ENCODE measurements at places on chromosomes 3 and 15.

GRCh38 chr3:108416111-108416869, 94.1 kb downstream of the MYH15 start:
- peak; percentile 4 for DNase-seq

GRCh38 chr3:4739289-4740236, 239.7 kb upstream of the BHLHE40 start:
- no peak for DNase-seq

- DNase-seq = no peak
These were observed 111.4 kb downstream of the DLG1 start for GRCh38 chr3:197186887-197187588.

GRCh38 chr3:177622520-177622919, 425.2 kb upstream of the TBL1XR1 start:
- no peak for DNase-seq

DNA sequence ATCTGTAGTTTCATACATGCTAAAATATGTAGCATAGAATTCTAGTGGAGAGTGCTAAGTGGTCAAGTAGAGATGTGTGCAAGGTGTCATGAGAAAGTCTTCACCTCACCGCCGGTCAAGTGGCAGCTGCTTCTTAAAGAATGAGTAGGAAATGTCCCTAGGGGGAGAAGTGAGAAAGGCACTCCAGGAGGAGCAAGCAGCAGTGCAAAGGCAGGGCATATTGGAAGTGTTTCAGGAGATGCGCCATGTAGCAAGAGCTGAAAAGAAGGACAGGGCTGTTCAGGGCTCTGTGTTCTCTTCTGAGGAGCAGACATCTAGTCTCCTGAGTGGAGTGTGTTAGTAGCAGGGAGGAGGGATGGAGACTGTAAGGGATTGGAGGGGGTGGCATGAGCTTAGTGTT, 312.4 kb upstream of the SEMA6D start:
- DNase-seq = no peak

DNA sequence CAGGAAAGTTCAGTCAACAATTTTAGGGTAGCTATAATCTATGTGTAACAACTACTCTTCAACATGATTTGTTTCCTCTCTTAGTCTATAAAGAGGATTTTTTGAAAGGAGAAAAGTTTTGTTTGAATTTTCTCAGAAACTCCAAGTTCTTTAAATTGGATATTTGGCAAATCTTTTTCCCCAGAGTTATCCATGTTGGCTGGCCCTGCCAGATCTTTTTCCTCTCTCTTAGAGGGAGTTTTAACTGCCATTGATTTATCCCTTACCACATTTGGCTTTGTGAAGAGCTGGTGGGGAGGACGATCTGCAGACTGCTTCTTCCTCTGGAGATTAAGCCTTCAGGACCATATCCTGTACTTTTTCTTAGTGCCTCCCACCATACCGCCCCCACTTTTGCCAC, 64.9 kb upstream of the ROPN1 start:
- DNase-seq = no peak

DNA sequence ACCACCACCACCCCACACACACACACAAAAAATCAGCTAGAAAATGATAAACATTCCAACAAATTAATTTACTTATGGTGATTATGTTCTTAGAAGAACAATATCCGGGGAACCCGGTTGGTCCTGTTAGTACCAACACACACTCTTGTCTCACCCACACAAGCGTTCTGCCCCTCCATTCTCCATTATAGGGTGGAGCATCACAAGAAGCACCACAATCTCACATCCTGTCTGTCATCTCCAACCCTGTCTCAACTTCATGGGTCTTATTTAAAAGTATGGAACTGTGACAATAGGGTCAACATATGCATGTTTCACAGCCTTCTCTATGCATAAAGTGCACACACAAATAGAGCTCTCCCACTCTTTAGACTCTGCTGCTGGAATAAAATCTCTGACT, 5.6 kb downstream of the GSK3B start:
- no peak for DNase-seq

DNA sequence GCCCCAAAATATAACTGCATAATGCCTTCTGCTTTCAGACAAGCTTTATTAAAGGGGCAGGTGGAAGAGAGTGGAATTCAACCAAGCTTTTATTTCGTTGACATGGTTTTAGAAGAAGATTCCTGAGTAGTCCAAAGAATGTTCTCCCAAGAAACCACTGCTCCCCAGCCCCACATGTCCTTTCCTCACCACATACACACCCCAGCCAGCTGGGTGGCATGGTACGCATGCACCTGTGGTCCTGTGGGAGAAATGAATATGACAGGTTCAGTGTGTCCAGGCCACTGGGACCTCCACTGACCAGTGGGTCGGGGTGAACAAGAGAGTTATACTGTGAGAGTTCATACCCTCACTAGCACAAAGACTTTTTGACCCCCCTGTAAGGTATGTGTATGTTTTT, 30.2 kb downstream of the ARID3B start:
- no peak for DNase-seq

GRCh38 chr3:126654571-126655383, at the start of gene TXNRD3:
TSS of gene TXNRD3 (minus strand) at chr3:126655124.
- peak; percentile 73 for DNase-seq

DNA sequence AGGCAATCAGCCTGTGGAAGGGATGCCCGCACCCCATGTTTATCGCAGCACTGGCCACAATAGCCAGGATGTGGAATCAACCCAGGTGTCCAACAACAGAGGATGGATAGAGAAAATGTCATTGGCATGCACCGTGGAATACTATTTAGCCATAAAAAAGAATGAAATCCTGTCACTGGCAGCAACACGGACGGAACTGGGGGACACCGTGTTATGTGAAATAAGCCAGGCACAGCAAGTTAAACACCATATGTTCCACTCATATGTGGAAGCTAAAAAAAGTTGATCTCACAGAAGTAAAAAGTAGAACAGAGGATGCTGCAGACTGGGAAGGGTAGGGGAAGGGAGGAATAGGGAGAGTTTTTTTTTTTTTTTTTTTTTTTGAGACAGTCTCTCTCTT, 15.6 kb downstream of the MELTF start:
- no peak for DNase-seq

DNA sequence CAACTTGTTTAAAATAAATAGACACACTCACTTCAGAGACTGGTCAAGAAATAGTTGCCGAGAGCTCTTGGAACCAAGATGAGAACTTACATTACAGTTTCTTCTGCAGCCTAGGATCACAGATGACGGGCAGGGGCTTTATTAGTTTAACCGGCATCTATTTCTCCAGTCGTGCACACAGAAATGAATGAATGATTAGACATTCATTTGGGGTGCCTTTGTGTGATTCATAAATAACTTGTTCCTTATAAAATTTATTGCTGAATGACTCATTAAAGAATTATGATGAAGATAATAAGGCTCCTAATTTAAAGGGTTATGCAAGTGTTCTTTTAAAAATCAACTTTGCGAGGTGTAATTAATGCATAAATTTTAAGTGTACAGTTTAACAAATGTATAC, 20.8 kb downstream of the NFKBIZ start:
- no peak for DNase-seq

DNA sequence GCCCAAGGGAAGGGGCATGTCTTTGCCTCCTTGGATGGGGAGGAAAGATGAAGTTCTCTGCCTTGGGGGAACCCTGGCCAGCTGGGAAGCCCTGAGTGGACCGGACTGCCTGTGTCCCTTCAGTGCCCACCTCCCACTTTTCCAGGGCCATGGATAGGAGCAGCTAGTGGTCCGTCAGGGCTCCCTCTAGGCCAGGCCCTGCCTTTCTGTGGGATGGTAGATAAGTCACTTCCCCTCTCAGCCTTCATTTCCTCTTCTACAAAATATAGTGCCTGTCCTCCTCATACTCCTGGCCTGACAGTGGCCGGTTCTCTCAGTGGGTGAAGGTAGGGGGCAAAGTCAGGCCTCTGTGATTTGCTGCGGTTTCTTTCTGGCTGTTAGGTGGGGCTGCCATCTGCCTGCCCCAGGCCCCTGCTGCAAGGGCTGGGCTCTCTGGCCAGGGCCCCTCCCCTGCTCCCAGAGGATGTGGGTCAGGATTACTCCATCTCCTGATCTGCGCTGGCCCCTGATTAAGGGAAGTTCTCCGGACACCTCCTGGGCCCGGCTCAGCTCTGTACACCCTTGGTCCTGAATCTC, 1.4 kb downstream of the PLEKHO2 start:
- no peak for DNase-seq

- DNase-seq = no peak
These were observed 202.7 kb downstream of the ITPR1 start for GRCh38 chr3:4695846-4696245.

Measured in stimulated activated CD4-positive, alpha-beta T cell treated with anti-CD3 and anti-CD28 coated beads, Interleukin-12 subunit alpha, Interleukin-12 subunit beta, amount 100 ng/mL, for 48 hours (primary cell).